ENCODE measurements at places on chromosomes 5 and 9. TPM values are rescaled to one million over a fixed set of nuclear protein-coding genes. Genes with fewer than 3 reads are reported as not detected.

DNA sequence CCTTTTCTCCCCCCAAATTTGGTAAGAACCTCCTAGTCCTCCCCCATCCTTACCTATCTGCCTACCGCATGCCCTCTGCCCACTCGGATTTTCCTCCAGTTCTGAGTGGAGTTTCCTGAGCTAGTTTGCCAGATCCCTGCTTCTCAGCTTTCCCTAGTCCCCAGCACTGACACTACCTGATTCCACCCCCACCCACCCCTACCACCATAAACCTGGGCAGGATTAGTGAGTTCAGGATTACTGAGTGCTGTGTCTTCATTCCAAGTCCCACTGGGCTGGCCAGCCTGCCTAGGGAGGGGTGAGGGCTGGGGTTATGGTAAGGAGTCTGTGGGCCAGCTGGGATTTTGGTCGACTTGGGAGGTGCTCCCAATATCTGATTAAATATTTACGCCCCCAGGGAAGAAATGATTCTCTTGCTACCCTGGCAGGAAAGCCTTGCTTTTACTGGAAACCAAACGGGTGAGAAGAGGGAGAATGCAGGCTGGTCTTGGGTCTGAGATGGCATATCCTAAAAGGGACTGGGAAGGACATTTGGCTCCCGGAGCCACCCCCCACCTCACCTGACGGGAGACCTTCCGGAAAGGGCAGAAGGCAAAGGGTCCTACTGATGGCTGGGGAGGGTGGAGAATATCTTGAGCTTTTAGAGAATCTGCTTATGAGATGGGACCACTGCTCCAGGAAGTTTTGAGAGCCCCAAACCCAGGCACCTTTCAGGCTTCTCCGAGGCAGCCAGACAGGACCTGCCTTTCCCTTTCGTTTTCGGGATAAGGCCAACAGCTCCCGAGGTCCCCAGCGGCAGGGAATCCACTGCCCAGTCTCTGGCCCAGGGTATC lies 3.7 kb downstream of the PITX1 start:
- H3K4me3 ChIP-seq: no peak overlapping the region
- no peak for DNase-seq
- no peaks in the 10 kb centered on the region for H3K27me3 ChIP-seq
- no peaks in the 10 kb centered on the region for H3K36me3 ChIP-seq
- no peak overlapping the region for H3K27ac ChIP-seq

DNA sequence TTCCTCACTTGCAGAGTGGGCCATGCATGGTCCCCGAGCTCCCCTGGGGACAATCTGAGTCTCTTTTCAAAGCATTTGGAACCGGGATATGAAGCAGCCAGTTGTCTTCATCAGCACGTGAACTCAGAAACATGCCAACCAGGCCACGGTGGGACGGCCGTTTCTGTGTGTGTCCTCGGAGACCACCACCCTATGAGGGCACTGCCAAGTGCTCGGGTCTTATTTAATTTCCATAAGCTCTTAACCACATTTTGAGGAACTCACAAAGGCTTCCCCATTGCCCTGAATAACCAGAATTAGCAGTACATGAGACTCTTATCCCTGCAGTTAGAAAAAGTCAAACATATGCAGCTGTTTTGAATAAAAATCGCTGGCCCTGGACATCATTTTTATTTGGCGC lies 60.1 kb downstream of the OTULIN start:
- H3K4me3 ChIP-seq: no peak overlapping the region
- no peaks in the 10 kb centered on the region for H3K4me1 ChIP-seq
- no peak for DNase-seq
- H3K36me3 ChIP-seq: peaks cover 18% of the 10 kb centered on the region
- no peak overlapping the region for H3K27ac ChIP-seq

Gene NEURL1B
- 0.11 TPM for polyA plus RNA-seq

DNA sequence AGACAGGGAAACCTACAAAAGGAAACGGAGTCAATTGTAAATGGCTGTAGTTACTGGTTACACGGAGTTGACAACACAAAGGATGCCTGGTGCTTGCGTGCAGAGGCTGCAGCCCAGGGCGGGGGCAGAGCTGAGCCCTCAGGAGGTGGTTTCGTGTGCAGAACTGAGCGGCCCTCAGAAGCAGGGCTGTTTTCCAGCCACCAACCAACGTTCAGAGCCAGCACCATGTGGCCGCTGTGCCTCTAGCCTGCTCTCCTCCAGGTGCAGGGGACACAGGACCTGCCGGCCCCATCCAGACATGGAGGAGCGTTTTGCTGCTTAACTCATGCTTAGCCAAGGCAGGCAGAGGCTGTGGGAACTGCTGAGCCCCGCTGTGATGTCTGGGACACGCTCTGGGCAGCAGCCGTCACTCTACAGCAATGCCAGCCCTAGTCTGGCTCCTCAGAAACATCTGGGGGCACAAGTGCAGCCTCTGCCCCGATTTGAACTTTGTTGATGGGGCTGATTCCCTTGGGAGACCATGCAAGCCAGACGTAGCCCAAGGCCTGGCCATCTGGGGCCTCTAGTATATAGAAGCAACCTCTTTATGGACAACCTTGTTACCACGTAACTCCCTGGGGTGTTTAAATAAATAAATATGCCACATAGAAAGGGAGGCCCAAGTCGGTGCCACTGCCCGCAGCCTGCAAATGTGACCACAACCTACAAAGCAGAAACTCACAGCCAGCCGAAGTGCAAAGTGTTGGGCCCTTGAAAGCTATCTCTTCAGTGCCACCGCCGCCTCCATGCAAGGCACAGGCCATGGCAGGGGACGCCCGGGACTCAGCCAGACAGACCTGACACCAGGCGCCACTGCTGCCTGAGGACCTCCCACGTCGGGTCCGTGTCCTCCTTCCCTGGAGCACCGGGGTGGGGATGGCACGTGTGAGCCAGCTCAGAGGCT lies 42.1 kb downstream of the NKD2 start:
- no peak for DNase-seq
- no peaks in the 10 kb centered on the region for H3K4me1 ChIP-seq
- no peaks in the 10 kb centered on the region for H3K27me3 ChIP-seq
- no peak overlapping the region for H3K27ac ChIP-seq

Gene HEXB
- 95.8 TPM for polyA plus RNA-seq

DNA sequence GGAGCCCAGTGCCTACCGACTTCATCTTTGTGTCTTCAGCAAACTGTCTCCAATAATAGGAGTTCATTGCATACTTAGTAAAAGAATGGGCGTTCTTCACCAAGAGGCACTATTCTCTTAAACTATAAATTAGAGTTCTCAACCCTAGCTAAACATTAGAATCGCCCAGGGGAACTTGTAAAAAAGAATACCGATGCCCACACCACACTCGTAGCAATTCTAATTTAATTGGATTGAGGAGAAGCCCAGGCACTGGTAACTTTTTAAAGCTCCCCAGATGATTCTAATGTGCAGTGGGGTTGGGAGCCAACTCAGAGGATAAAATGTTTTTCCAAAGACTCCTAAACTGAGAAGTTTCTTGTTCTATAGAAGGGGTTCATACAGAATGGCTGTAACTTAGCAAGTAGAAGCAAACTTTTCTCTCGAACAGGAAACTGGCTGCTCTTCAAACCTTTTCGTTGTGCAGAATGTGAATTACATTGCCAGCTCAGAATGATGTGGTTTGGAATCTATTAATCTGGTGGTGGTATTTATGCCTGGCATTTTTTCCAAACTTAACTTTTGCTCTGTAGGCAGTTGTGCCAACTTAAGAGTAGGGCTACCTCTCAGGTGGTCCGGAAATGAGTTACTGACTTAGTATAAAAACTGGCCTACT lies 26.4 kb upstream of the NFIB start:
- no peaks in the 10 kb centered on the region for H3K27me3 ChIP-seq
- no peaks in the 10 kb centered on the region for H3K36me3 ChIP-seq
- H3K27ac ChIP-seq: no peak overlapping the region
- DNase-seq: no peak
- H3K4me1 ChIP-seq: no peaks in the 10 kb centered on the region
- H3K4me3 ChIP-seq: no peak overlapping the region

Gene ADRB2
- polyA plus RNA-seq: 0.25 TPM

GRCh38 chr9:71518045-71518827 lies 250.1 kb downstream of the CEMIP2 start:
- H3K27me3 ChIP-seq: no peaks in the 10 kb centered on the region
- no peaks in the 10 kb centered on the region for H3K4me1 ChIP-seq
- no peak overlapping the region for H3K4me3 ChIP-seq
- H3K36me3 ChIP-seq: no peaks in the 10 kb centered on the region
- no peak for DNase-seq
- no peak overlapping the region for H3K27ac ChIP-seq

- no peaks in the 10 kb centered on the region for H3K4me1 ChIP-seq
- H3K4me3 ChIP-seq: no peak overlapping the region
- no peak overlapping the region for H3K27ac ChIP-seq
- no peaks in the 10 kb centered on the region for H3K36me3 ChIP-seq
These were observed 15.0 kb upstream of the S1PR3 start for GRCh38 chr9:88975966-88976889.

Gene LCN2
- polyA plus RNA-seq: not detected

DNA sequence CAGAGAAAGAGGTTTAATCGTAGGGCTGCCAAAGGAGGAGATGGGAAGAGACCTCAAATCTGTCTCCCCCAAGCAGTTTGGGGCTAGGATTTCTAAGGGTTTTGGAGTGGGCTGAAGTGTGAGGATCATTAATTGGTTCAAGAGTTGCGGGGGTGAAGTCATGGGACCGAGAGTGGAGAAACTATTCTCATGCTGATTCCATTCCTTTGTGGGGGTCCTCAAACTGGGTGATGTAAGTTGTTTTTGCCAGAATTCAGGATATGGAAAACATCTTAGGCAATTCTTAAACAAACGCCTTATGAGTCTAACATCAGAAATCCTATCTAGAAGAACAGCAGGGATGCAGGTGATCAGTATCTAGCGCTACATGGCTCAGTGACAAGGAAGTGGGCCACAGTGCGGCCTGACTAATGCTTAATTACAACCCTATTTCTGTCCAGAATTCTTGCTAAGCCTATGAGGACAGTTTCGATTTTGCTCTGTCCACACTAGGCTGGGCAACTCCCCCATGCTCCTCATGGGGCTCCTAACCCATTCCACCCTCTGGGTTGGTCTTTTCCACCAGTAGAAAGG lies 27.7 kb upstream of the TRIO start:
- no peak overlapping the region for H3K4me3 ChIP-seq
- H3K36me3 ChIP-seq: no peaks in the 10 kb centered on the region
- H3K27me3 ChIP-seq: no peaks in the 10 kb centered on the region
- DNase-seq: no peak

GRCh38 chr9:74147906-74148305 lies 349.2 kb upstream of the RORB start:
- DNase-seq: no peak
- no peak overlapping the region for H3K27ac ChIP-seq
- H3K4me1 ChIP-seq: no peaks in the 10 kb centered on the region

GRCh38 chr5:97065475-97065874 lies 76.9 kb downstream of the LIX1 start:
- H3K4me1 ChIP-seq: no peaks in the 10 kb centered on the region
- H3K36me3 ChIP-seq: no peaks in the 10 kb centered on the region
- no peak for DNase-seq
- no peaks in the 10 kb centered on the region for H3K27me3 ChIP-seq
- H3K27ac ChIP-seq: no peak overlapping the region
- H3K4me3 ChIP-seq: no peak overlapping the region

Gene FST
- 0.55 TPM for polyA plus RNA-seq

GRCh38 chr9:126722922-126723806 lies 81.7 kb upstream of the ZBTB43 start:
- no peaks in the 10 kb centered on the region for H3K36me3 ChIP-seq
- DNase-seq: peak; percentile 73
- no peaks in the 10 kb centered on the region for H3K27me3 ChIP-seq

GRCh38 chr5:134530301-134531077 lies 5.0 kb downstream of the JADE2 start:
- DNase-seq: no peak
- peak overlapping the region; percentile 30 for H3K27ac ChIP-seq
- H3K4me1 ChIP-seq: peaks cover 71% of the 10 kb centered on the region
- no peaks in the 10 kb centered on the region for H3K27me3 ChIP-seq

- DNase-seq: no peak
- H3K4me1 ChIP-seq: no peaks in the 10 kb centered on the region
- no peak overlapping the region for H3K4me3 ChIP-seq
These were observed 60.3 kb downstream of the CDKN2A start for GRCh38 chr9:21933865-21934264.
